Activated T-helper 2 cell treated with anti-CD3 and anti-CD28 coated beads, Interferon-gamma antibody, Interleukin-2, Interleukin-4, amounts not matched to agents 10 μg/mL and 5 μg/mL and 100 μg/mL, durations not matched to agents 14 hours and 24 hours and 36 hours (primary cell): ENCODE measurements at places on chromosomes 4 and X.
A peak's percentile ranks its signal among the peaks of the same experiment; 100 is the strongest.

DNA sequence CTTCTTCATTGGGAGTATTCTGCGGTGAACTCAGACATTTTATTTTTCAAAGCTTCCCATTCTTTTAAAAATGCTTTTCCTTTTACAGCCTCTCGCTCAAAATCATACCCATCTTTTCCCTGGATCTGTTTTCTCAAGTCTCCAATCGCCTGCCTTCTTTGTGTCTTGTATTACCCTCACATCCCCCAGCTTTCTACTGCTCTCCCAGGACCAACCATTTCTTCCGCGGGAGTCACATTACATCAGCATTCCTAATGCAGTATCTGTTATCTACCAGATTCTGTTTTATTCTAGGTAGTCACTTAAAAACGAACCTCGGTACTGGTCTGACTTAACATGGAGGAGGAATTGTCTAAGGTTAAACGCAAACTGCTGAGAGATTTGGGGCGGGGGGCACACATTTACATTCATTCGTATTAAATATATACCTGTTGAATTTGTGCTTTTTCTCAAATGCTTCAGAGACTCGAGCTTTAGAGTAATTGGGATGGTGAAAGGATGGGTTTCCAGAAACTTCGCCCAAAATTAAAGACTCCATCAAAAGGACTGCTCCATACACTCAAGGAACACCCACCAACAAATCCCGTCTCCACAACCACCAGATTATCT is 493 bp upstream of the UCHL1 start:
- DNase-seq = no peak

DNA sequence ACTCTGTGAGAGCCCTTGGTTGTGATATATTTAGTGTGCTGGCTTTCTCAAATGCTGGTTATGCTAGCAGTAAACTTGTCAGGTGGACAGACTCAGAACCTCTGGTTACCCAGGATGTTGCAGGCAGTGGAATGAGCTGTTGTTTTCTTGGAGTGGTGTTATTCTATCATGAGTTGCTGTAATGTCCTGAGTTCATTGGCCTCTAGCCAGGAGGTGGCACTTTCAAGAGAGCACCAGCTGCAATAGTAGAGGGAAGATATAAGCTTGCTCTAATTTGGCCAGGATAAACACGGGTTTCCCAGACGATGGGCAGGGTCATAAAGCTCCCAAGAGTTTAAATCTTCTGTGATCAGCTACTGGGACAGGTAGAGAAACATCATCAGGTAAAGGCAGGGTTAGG is 95.0 kb upstream of the UBQLN2 start:
- DNase-seq = no peak

DNA sequence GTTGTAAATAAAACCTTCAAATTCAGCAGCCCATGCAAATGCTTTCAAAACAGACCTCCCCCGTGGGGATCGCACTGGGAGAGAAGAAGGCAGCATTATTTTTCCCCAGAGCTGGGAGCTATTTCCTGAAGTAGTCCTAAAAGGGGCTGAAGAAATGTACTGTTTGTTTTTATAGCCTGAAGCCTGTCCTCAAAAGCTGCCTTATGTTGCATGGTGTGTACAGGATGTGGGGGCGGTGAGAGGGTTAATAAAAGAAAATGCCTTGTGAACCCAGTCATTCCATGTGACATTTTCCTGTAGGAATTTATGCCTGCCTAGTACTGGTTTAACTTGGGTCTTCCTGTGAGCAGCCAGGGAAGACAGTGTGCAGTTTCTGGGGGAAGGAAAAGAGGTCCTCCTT is 144.1 kb downstream of the SOWAHB start:
- no peak for DNase-seq

GRCh38 chrX:129739578-129739977 is 799 bp downstream of the XPNPEP2 start:
- DNase-seq = no peak

- no peak for DNase-seq
These were observed 927.6 kb downstream of the PCDH7 start for GRCh38 chr4:31647786-31648185.

- no peak for DNase-seq
These were observed 92.5 kb downstream of the RASL11B start for GRCh38 chr4:52954560-52955170.

GRCh38 chr4:27278615-27279375 is 418.2 kb downstream of the STIM2 start:
- DNase-seq = no peak

DNA sequence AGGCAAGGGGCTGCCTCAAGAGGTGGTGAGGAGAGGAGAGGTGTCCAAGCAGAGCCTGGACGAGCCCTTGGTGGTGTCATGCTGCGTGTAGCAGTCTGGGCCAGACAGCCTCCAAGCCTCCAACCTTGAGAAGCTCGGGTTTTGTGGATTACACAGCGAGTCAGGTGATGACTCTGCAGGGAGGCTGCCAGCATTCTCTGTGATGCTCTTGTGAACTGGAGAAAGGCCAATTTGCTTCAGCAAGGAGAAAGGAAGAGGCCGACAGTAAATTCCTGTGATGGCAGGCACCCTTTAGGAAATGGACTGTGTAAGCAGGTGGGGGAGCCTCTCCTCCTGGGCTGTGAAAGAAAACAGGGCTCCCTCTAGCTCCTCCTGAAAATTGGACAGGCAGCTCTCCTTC is 36.0 kb upstream of the CD99L2 start:
- DNase-seq = no peak

DNA sequence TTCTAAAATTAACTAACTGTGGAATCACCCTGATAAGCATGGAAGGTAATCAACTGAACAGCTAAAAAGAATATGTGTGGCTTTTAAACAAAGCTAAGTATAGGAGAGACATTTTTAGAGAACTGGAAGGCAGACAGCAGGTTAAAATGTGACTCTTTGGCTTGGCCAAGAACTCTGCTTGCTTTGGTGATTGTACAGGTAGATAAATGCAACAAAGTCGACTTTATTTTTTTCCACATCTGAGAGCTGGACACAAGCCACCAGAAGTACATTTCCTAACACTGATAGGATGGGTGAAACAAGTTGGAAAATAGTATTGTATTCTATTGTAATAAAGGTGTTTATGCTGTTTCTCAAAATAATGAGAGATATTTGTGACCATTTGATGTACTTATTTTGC is 84.1 kb downstream of the RBMX2 start:
- no peak for DNase-seq

DNA sequence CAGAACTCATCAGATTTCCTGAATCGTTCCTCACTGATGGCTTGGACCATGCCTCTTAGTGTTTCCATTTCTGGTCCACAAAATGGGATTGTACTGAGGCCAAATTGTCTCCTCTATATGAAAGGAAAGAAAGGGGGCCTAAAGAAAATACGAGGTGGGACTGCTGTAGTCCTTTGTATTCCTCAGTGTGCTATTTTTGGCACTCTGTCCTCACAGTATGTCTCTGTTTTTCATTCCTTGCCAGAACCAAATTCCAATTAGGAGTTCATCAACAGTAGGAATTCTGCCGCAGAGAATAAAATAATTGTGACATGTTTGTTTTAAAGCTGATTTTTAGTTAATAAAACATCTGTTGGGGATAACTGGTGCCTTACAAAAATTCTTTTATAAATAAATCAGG is 515.7 kb downstream of the SMARCA1 start:
- no peak for DNase-seq

DNA sequence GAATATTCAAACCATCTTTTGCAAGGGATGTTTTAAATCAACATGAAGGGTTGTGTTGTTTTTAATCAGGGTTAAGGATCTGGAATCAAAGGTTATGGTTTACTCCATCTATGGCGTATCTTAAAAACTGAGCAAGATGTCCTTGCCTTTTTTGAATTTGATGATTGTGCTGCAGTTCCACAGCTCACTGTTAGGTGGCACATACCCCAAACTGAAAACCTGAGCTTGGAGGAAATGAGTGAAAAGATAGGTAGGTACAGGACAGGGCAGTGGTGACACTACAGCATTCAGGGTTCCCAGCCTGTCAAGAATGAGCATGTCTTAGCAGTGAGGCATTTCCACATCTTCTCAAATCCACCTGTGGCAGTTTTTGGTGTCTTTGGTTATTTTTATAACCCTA is 13.1 kb upstream of the EOLA1 start:
- DNase-seq = peak; percentile 26

- no peak for DNase-seq
These were observed 204.4 kb downstream of the ZNF330 start for GRCh38 chr4:141425124-141425523.

GRCh38 chr4:155667222-155667567 is 547 bp downstream of the GUCY1A1 start:
- peak; percentile 10 for DNase-seq

DNA sequence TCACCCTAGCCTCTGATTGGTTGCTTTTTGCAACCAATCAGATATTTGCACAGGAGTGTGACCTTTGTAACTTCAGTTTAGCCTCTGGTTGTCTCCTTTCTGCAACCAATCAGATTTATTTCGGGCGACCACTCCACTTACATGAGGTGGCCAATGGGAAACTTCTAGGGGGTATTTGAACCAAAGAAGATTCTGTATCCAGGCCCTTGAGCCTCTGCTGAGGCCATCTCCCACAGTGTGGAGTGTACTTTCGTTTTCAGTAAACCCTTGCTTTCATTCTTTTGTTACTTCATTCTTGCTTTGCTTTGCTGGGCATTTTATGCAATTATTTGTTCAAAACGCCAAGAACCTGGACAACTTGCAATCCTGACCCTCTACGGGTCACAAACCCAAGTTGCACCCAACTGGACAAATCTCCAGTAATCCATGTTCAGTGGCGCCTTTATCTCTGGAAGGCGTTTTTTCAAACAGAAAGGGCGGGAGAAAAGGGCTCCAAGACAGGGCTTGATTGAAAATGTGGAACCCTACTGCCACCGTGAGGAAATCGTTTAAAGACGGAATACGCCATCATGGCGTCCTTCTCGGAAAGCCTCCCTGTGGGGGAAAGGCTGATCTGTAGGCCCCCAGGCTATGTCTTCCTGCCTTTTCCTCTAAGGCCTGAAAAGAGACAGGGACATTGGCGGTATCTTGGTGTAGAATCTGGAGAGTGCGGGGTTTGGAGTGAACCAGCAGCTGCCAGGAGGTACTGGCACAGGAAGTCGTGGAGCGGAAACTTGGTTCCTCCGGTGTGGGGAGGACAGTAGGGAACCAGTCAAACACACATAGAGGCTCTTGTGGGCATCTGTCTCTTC is 184.6 kb downstream of the OR13H1 start:
- no peak for DNase-seq

DNA sequence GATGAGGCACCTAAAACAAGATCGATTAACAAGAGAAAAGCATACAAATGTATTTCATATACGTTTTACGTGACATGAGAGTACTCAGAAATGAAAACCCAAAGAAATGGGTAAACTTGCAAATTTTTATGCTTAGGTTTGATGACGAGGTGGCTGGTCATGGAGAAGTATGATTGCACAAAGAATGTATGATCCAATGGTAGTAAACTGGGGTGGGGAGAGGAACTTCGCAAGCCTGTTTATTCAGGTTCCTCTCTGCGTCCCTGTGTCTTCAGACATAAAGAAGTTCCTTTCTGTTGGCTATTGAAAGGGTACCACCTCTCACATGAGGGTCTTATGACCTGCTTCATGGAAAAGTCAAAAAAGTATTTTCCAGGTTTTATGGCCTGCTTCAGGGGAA is 309.2 kb downstream of the BCOR start:
- DNase-seq = no peak

- no peak for DNase-seq
These were observed 374.0 kb downstream of the EPHA5 start for GRCh38 chr4:65296246-65296645.

GRCh38 chr4:36325499-36325898 is 44.1 kb downstream of the DTHD1 start:
- DNase-seq = no peak

- no peak for DNase-seq
These were observed 14.6 kb downstream of the CTAG1A start for GRCh38 chrX:154599531-154599930.

GRCh38 chr4:98284640-98285046 is 23.5 kb downstream of the RAP1GDS1 start:
- no peak for DNase-seq

DNA sequence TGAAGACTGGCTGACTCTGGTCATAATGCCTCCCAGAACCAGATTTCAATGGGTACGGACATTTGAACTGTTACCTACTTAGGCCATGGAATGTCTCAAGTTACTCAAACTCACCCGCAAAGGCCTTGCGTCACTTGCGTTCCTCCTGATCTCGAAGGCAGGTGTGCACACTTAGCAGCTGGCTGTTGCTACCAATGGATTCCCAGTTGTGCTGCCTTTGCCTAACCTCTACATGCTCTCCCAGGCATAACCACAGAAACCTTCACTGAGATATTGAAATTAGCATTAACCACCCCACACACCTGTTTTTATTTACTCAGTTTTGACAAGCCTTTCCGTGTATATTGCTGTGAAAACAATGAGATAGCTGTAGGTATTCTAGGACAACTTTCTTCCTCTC is 2.8 kb downstream of the ERVMER34-1 start:
- DNase-seq = no peak

DNA sequence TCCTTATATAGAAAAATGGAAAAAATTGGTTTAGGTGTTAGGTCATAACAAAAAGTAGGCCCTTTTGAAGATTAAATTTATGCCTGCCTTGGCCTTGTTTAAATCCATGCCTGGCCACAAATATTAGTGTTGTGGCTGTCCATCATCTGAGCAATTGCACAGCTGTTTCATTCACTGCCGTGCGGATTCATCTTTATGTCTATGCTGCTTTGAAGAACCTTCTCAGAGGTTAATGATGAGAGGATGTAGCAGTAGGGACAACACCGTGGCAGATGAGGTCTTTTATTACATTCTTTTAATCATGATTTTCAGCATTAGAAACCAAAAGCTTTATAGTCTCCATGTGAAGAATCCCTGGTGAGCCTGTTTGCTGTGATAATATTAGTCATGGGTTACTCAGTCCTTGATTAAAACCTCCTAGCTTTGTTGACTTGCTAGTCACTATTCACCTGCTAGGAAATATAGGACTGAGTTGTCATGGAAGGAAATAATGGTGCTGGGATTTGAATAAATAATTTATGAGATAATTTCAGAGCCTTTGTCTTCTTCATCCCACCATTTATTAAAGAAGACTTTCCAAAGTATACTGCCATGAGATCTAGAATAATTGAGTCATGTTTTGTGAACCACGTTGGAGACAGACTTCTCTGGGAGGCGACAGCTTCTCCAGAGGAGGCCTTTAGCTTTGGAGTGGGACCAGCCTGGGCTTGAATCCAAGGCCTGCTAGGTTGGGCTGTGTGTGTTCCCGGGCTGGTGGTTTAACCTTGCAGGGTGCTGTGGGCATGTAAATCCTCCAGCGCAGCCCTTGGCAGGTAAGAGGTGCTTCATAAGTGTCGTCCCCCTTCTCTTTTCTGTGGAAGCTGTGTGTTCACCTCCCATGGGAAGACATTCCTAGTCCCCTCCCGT is 53.5 kb downstream of the PTTG2 start:
- DNase-seq = no peak

DNA sequence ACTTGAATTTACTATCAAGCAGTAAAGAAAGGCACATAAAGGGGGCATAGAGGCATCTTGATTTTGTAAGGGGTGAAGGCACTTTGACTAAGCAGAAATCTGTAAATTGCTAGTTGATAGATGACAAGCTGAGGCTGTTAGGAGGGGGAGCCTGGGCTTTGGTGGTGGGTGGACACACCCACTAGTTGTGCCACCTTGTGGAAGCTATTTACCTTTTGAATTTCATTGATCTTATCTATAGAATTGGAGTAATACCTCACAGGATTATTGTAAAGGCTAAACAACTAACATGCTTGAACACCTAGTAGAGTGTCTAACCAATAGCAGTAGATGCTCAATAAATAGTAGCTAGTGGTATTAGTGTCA is 142.8 kb upstream of the KCNIP4 start:
- no peak for DNase-seq
